ENCODE measurements at places on chromosomes 16 and 17. TPM values are rescaled to one million over a fixed set of nuclear protein-coding genes. Genes with fewer than 3 reads are reported as not detected.

- H3K27me3 ChIP-seq = no peaks in the 10 kb centered on the region
- DNase-seq = no peak
- H3K36me3 ChIP-seq = no peaks in the 10 kb centered on the region
- H3K27ac ChIP-seq = no peak overlapping the region
- H3K4me3 ChIP-seq = no peak overlapping the region
Observed at GRCh38 chr17:41567317-41567716, 4.5 kb downstream of the KRT9 start.

- no peak for DNase-seq
- H3K36me3 ChIP-seq = no peaks in the 10 kb centered on the region
- no peak overlapping the region for H3K27ac ChIP-seq
- H3K4me3 ChIP-seq = no peak overlapping the region
- peaks cover 28% of the 10 kb centered on the region for H3K27me3 ChIP-seq
- H3K4me1 ChIP-seq = peaks cover 4% of the 10 kb centered on the region
Observed at GRCh38 chr17:2798678-2799077, 2.4 kb downstream of the RAP1GAP2 start.

DNA sequence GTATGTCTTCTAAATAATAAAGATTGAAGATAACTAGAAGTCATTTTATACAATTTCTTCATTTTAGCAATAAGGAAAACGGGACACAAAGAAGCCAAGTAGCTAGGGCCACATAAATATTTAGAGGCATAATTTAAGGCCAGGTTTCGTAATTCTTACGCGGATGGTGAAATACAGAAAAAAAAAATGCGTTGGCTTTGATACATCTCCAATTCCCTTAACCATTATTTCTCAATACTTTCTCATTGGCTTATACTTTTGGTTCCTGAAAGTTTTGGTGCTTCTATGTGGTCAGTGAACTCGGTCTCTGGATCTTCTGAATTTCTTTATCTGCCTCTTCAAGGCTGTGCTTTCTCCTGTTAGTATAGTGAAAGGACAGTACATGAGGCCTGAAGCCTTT lies 888.1 kb downstream of the KCNJ2 start:
- 0 out of 2 replicates have a peak, but pooled peaks cover 9% of the 10 kb centered on the region for H3K4me1 ChIP-seq
- no peak overlapping the region for H3K4me3 ChIP-seq
- no peaks in the 10 kb centered on the region for H3K27me3 ChIP-seq
- DNase-seq = no peak
- no peaks in the 10 kb centered on the region for H3K36me3 ChIP-seq
- no peak overlapping the region for H3K27ac ChIP-seq

Gene CCT6B
- 3.7 TPM for total RNA-seq
